ENCODE measurements at places on chromosomes 11 and 22.
A peak's percentile ranks its signal among the peaks of the same experiment; 100 is the strongest.

- DNase-seq = no peak
These were observed 16.8 kb downstream of the DRD4 start for GRCh38 chr11:653837-654236.

GRCh38 chr22:36405671-36406538, 18.1 kb upstream of the MYH9 start:
- peak; percentile 33 for DNase-seq

- DNase-seq = no peak
These were observed 134.0 kb downstream of the FAM76B start for GRCh38 chr11:95655536-95655935.

DNA sequence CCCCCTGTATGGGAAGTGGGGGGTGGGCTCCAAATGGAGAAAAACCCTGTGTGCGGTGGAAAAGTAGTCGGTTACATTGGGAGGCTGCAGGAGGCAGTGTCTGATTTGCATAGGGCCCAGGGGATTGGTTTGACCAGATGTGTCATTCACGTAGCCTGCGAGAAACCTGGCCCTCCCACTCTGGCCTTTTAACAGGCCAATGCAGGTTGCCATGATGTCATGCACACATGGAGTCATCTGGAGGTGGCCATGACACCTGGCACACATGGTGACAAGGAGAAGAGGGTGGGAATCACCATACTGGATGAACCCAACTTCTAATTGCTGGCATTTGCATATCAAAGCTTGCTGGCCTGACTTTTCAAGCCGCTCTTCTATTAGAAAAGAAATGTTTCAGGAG, 50.6 kb downstream of the FAM181B start:
- no peak for DNase-seq

- DNase-seq = no peak
These were observed 10.1 kb upstream of the GAB2 start for GRCh38 chr11:78427615-78428265.

- DNase-seq = no peak
These were observed 96.9 kb downstream of the TEAD1 start for GRCh38 chr11:12770966-12771597.

DNA sequence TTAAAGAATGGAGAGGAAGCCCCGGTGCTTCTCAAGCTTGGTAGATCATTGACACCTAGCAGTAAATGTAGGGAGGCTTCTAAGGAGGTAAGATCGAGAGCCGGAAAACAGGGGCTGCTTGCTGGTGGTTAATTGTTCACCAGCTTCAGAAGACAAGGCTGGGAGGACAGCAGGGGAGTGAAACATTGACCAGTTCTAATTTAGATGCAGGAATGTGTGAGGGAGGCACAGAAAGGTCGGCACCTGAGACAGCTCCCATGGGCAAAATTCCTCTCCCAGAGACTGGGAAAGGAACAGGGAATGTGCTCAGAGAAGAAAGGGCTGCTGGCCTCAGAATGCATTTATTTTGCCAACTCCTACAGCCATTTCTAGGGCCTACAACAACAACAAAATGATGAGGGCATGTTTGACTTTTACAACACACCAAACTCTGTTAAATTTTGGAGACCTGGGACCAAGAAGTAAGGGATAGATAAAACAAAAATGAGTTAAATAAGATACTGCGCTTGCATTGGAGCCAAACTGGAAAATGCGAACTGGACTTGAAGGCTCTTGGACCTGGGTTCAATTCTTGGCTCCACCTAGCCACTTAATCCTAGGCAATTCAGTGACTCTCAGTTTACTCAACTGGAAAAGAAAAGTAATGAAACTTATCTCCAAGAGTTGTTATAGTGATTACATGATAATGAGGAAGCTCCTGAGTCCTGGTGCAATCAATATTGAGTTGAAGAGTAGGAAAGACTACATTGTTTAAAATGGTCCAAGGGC, 31.0 kb downstream of the FZD4 start:
- no peak for DNase-seq

DNA sequence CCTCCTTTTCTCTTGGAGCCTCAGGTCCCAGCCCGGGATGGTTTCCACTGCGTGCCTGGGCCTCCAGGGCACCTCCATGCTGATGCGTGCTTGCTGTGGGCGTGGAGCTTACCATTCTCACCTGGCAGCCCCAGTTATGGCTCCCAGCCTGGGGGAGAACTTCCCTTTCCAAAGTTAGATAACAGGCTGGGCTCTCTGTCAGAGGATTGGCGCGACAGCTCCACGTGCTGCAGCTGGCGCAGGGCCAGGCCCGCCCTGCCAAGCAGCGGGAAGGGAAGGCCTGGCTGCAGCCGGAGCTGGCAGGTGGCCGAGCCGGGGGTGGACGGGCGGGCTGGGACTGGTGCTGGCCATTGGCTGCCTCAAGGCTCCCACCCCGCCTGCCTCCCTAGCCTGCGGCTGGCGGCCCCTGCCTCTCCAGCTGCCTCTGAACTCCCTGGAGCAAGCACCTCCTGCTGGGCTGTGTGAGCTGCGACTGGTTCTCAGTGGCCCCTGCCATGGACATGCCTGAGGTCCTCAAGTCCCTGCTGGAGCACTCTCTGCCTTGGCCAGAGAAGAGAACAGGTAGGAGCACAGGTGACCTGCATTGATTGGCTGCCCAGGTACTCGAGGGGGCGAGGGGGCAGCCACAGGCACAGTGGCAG, 14.6 kb upstream of the TEF start:
- peak; percentile 76 for DNase-seq

DNA sequence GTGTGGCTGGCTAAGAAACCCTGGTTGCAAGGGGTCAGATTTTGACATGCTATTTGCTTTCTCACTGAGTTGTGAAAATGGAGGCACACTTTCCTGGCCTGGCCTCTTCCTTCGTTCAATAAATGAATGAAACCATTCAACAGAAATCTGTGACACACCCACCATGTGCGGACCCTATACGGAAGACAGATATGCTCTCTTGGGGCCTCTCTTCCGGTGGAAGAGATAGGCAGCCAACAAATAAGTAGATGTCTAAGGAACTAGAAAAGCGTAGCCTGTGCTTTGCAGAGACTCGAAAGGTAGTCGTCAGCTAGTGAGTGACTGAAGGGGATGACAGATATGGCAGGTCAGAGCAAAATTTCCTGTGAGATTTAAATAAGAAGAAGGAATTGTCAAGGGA, 5.3 kb downstream of the KCNQ1OT1 start:
- no peak for DNase-seq

GRCh38 chr22:19673660-19674059, 40.6 kb upstream of the SEPTIN5 start:
- no peak for DNase-seq

- DNase-seq = no peak
These were observed 15.1 kb upstream of the RRAS2 start for GRCh38 chr11:14373941-14374646.

DNA sequence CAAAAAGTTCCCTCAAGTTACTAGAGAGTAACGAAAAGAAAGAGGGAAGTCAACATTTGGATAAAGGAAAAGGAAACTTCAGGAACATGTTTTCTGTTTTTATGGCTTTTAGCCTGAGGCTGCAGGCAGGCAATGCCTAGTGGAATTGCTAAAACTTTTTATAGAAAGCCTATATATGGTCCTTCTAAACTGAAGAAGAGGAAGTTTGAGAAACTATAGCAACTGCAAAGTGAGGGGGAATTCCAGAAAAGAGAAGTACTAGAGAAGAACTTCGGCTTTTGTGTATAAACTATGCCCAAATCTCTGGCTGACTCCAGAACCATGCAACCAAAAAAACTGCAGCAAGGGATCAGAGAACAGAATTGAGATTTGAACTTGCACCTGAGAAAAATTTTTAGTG, 74.3 kb upstream of the ARHGAP42 start:
- DNase-seq = no peak

GRCh38 chr11:83773950-83774880, 488.0 kb upstream of the CCDC90B start:
- no peak for DNase-seq

DNA sequence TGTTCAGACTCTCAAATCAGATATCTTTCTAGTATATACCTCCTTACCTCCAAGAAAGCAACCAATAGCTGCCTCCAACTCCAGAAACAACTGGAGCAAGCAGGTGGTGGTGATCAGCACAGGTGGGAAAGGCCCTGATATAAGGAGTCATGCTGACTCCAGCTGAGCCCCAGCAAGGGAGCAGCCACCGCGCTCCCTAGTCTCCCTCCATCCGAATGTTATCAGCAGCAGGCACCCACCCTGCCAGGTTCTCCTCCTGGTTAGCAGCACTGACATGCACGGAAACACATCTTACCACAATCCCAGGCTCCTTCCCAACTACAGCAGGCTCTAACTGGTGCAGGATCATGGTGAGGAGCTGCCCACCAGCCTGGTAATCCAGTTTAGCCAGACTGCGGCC, 18.5 kb upstream of the STK33 start:
- no peak for DNase-seq

DNA sequence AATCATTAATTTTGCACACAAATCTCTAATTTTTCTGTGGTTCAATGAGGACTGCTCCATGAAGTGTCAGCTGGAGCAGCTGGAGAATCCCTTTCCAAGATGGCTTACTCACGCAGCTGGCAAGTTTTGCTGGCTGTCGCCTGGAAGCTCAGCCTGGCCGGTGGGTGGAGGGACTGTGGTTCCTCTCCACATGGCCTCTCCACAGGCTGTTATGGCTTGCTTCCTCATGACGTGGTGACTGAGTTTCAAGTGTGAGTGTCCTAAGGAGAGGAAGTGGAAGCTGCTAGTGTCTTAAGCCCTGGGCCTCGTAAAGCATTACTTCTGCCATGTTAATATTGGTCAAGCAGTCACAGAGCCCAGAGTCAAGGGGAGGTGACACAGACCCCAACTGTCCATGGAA, 14.0 kb upstream of the NRIP3 start:
- DNase-seq = no peak

DNA sequence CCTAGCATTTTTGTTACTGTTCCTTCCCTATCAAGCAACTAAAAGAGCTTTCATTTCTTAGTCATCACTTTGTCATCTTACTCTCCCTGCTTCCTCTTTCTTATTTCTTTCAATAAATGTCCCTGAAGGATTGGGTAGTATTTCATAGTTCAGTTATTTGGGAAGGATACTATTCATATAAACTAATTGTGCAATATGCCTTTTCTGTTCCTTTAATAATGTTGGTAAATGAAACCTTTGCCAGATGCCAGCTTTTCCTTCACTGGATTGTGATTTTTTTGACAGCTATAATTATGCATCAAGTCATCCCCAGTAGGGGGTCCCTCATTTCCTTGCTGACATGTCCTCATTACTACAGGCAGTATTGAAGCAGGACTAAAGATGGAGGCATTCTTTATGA, 101.7 kb downstream of the ATM start:
- DNase-seq = no peak

DNA sequence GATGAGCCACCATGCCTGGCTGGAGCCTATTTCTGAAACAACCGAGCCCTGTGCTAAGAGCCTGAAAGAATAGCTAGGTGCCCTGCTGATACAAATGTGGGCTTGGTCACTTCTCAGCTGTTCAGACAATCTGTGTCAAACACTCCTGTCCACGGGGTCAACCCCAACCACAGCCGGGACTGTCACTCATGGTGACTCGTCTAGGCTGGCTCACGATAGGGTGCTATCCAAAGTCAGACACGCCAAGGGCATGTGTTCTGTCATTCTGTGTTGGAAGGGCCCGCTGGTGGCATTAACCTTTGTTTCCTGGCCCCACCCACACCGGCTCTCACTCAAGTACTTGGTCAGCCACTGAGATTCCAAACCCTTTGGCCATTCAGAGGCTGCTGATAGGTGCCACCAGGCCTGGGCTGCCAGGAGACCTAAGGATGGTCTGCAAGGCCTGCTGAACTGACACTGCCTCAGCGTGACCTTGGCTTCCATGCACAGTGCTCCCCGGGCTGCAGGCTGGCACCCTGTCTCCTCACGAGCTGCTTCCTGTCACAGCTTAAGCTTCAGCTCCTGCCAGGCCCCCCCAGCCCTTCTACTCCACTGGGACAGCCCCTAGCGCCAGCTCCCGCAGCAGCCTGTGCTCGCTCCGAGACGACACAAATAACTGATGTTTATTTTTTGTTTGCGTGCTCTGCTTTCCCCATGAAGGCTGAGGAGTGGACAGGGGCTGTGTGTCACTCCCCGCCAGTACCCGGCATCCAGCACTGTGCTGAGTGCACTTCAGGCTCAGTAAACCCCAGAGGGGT, 14.2 kb upstream of the CDC42BPG start:
- no peak for DNase-seq

DNA sequence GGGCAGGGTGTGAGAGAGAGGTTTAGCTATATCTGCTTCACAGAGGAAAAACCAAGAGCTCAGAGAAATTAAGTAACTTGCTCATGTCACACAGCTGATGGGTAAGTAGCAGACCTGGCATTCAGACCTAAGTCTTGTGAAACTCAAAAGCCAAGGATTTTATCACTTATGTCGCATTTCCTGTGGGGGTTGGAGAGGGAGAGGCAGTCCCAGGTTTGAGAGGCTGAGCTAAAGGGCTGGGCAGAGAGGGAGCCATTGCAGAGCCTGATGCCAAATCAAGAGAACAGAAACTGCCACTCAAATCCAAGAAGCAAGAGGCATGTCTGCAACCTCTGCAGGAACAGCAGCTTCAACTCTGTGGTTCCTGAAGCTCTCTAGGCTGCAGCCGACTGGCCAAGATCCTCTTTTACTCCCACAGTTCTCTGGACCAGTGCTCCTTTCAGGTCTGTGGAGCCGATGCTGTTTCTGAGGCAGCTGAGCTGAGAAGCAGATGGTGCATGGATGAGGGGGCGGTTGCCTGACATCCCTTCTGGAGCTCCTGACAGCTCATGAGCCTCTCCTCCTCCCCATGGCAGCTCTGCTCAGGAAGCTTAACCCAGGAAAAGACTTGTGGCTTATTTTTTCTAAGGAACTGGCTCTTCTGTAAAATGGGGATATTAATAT, 47.6 kb upstream of the NAV2 start:
- no peak for DNase-seq

- no peak for DNase-seq
These were observed 15.9 kb upstream of the PDE2A start for GRCh38 chr11:72690166-72690565.

DNA sequence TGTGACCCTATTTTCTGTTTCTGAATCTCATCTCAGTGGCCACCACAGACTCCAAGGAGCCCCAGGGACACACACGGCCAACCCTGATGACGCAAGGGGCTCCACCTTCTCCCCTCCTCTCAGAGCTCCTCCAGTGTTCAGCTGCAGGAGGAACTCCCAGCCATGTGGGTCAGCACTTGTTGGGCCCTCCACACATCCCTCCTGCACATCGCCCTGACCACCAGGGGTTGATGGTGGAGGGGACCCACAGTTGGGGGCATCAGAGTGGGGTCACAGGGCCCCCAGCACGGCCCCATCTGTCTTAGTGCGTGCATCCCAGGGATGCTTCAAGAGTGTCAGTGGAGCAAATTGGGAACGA, 499.6 kb downstream of the BRD1 start:
- no peak for DNase-seq

GRCh38 chr22:45033136-45033535, 23.3 kb upstream of the PHF21B start:
- DNase-seq = peak; percentile 29

DNA sequence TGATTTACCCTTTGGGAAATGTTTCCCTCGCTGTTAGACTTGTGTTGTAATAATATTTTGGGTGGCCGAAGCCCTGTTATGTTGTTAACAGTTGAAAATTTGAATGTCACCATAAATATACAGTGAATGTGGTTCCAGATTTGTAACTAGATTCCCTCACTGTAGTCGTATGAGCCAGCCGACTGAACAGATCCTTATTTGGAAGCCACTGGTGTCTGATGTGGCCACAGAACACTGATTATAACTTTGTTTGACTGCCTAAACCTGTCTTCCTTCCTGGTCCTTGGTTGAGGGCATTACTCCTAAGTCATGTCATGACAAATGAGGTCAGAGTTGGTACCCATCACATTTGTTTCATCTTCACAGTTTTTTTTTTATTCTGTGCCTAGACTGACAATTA, 45.4 kb downstream of the YAP1 start:
- DNase-seq = no peak

GRCh38 chr11:65290448-65291165, 24.1 kb upstream of the CDC42EP2 start:
- DNase-seq = peak; percentile 89
